ENCODE measurements at places on chromosomes 2 and 18.

- DNase-seq: no peak
These were observed 237.6 kb downstream of the IKZF2 start for GRCh38 chr2:212913640-212914306.

- no peak for DNase-seq
These were observed 62.4 kb downstream of the SERPINB8 start for GRCh38 chr18:64032312-64032711.

GRCh38 chr2:223219872-223220657 lies 168.1 kb downstream of the KCNE4 start:
- DNase-seq: no peak

DNA sequence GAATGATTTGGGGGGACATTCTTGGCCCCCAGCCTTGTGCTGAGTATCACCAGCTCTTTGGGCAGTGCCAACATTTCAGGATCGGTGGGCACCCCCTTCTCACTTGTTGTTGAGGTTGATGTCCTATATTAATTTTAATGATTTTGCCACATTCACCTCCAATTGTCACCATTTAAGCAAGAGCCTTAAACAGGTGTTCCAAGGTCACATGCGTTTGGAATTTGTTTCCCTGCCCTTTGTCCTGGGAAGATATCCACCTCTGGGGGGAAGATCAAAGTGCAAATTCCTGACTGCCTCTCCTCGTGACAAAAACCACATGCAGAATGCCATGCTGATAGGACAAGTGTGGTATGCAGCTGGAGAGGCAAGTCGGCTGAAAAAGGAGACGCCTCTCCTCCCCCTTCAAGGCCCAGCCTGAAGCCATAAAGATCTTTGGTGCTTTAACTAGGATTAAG lies 72.5 kb upstream of the ID2 start:
- no peak for DNase-seq

GRCh38 chr2:161980976-161981375 lies 93.0 kb downstream of the DPP4 start:
- no peak for DNase-seq

DNA sequence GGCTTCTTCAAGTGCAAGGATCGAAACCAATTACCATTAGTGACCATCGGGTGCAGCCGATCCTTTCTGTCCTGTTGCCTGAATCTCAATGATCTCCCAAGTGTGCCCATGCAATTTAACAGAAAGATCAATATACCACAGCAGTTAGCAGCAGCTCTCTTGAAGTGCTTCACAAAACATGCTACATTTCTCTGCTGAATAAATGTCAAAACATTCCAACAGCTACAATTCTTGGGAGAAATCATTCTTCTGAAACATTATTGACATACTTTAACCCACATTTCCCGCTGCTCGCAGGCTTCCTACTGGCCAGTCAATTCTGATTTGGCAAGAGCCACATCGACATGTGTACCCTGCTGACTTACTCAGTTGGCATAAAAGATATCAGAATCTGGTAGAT lies 907.7 kb downstream of the TMEM182 start:
- no peak for DNase-seq

GRCh38 chr2:85578243-85579180 lies 1.1 kb downstream of the VAMP8 start:
- DNase-seq: no peak

GRCh38 chr2:138030459-138030858 lies 66.2 kb downstream of the HNMT start:
- peak; percentile 61 for DNase-seq

DNA sequence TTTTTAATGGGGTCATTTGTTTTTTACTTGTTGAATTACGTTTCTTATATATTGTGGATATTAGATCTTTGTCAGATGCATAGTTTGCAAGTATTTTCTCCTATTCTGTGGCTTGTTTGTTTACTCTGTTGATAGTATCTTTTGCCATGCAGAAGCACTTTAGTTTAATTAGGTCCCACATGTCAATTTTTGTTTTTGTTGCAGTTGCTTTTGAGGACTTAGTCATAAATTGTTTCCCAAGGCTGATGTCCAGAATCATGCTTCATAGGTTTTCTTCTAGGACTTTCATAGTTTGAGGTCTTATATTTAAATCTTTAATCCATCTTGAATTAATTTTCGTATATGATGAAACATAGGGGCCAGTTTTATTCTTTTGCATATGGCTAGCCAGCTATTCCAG lies 13.2 kb downstream of the PIKFYVE start:
- no peak for DNase-seq

GRCh38 chr2:199064201-199064600 lies 393.5 kb downstream of the SATB2 start:
- no peak for DNase-seq

DNA sequence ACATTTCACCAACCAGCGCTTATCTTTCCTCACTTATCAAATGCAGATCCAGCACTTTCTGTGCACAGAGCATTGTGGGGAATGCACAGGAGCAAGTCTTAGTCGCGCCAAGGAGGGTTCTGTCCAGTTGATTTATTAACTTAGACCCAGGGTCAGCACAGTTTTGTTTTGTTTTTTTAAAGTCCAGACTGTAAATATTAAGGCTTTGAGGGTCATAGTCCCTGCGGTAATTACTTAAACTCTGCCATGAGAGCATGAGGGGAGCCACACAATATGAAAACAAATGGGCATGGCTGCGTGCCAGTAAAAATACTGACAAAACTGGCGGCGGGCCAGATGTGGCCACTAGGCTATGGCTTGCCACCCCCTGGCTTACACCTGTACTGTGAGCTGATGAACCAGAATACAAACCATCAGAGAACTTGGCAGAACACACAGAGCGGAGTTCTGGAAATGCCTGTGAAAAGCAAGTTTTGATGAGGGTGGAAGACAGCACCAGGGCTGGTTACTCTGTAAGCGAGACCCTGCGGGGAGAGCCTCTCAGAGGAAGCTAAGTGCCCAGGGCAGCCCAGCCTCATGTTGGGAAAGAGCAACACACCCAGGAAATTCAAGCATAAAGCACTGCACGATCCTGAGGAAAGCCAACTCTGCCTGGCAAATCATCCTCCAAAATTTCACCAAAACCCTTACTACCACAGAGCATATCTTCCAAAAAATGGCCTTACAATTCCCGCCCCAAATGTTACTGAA lies 43.6 kb downstream of the L3MBTL4 start:
- DNase-seq: no peak

DNA sequence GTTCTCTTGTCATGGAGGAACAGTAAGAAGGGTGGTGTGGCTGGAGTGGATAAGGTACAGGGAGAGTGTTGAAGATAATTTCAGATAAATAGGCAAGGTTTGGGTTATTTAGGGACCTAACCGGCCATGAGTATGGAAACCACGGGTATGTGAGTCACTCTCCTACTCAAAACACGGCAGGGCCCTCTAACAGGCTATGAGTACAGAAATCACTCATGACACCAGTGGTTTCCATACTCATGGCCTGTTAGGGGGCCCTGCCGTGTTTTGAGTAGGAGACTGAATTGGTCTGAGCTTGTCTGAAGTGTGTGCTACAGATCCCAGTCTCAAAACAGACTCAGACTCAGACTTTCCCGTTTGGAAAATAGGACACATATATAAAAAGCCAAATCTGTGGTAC lies 428.4 kb upstream of the HNMT start:
- no peak for DNase-seq

DNA sequence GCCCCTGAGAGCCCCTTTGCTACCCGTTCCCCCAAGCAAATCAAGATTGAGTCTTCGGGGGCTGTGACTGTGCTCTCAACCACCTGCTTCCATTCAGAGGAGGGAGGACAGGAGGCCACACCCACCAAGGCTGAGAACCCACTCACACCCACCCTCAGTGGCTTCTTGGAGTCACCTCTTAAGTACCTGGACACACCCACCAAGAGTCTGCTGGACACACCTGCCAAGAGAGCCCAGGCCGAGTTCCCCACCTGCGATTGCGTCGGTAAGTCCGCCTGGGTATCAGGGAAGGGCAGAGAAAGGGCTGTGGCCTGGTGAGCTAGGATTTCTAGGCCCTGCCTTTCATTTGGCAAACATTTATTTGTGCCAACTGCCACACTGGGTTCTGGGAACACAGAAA lies 63.4 kb downstream of the TET3 start:
- no peak for DNase-seq

GRCh38 chr18:79818036-79818435 lies 20.3 kb downstream of the KCNG2 start:
- DNase-seq: no peak

GRCh38 chr2:170930131-170930990 lies 1.3 kb downstream of the GORASP2 start:
- no peak for DNase-seq

DNA sequence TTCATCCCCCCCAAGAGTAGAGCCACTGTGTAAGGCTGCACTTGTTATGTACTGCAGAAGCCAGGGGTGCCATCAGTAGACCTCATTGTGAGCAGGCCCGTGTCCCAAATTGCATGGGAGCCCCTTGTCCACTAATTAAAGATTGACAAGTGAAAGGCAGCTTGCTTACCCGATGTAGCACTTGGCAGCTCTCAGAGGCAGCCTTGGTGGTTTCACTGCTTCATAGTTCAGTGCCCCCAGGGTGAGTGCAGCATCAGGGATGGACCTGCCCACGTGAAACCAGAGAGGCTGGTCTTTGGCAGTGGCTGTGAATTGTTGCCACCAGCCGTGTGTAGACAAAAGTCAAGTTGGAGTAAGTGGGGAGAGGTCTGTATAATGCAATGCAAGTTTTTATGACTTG lies 13.3 kb downstream of the TUBB6 start:
- no peak for DNase-seq

DNA sequence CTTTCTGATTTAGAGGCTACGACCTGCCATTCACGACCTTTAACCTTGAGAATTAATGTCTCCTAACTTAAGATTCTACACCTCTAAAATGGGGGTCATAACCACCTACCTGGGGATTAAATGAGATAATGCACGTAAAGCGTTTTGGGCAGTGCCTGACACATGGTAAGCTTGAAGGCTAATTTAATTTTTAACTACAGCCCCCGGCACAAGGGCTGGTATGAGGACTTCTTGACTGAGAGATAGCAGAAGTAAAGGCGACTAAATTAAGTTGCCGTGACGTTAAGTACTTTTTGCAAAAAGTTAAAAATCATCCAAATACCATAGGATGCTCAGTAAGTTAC lies 549 bp downstream of the MRPL35 start:
- no peak for DNase-seq

GRCh38 chr2:178401994-178402437 lies 49.0 kb downstream of the PRKRA start:
- DNase-seq: no peak

GRCh38 chr2:61853086-61853846 lies 594 bp downstream of the FAM161A start:
- peak; percentile 38 for DNase-seq

- DNase-seq: peak; percentile 25
These were observed 419.9 kb downstream of the TGIF1 start for GRCh38 chr18:3869848-3870247.

DNA sequence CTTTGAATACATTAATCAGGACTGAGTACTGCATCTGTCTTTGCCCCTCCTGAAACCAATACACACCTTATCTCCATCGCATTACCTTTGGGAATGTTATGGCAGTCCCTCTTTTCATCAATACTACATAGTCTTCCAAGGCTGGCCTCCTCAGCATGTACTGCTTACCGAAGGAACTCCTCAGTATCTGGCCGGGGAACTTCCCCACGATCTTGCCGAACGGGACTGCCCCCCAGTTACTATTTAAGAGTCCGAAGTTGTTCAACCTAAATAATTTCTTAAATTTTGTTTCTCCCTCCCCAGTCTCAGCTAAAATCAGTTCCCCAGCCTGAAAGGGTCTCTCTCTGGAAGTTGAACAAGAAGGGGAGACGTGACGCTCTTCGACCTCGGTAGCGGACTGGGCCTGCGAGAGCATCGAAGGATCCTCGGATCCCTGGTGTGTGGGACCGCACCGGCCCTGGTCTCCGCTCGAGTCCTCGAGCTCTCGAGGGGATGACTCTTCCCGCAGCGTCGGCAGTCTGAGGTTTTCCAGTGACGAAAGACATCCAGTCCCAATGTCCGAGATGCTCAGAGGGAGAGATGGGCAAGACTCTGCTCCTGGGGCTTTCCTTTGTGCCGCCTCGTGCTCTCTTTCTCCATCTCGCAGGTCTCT lies 489 bp downstream of the TRMT61B start:
- no peak for DNase-seq

DNA sequence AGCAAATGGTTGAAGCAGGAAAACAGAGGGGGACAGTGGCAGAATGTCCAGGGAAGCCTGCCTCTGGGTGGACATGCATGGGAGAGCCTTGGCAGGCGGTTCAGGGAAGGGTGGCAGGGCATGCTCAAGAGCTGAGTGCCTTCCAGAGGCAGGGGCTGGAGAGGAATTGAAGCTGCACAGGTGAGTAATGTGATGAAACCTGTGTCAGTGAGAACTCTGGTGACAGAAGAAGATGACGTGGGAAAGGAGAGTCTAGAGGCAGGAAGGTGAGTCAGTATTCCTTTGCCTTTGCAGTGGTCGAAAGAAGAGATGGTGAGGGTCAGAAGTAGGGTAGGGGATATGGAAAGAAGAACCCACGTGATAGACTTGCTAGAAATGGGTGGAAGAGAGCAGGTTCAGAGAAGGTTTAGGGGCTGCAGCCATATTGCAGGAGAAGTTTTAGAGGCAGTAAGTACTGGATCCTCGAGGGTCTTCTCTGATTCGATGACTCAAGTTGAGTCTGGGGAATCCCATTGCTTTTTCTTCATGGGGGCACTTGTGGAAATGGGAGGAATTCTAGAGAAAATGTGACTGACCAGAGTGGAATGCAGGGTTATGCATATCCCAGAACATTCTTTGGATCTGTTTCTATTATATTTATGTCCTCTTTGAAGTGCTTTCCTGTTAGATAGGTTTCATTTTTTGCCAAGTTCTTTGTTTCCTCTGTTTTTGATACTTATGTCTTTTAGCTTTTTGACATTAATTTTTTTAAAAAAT lies 37.4 kb downstream of the TMEM87B start:
- DNase-seq: peak; percentile 61

DNA sequence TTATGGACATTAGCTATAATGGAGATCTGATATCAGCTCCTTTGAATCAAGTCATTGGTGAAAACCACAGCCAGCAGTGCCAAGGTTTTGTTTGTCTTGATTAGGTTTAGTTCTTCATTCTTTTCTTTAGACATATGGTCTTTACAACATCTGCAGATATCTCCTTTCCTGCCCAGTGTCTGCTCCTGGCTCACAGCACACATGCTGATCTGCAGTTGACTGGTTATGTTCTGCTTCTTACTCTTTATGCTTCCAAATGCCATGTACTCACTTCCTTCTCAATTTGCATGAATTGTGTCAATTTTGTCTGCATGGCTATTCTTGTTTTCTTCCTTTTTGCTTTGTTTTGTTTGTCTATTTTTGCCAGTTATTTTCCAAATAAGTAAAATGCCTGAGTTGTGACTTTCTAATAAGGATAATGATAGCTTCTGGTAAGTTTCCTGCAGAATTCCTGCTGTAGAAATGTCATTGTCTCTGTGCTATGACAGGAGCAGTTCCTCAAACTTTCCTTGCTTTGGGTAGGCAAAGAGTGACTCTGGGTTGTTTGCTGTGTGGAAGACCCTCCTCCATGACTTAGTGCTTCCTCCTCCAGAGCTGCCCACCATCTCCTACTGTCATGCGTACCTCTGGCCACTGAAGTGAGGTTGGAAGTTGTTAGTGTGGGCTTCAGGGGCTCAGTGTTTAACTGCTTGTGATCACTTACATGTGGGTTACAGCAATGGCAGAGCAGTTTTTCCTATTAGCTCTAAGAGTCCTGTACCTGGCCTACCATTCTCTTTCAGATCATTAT lies 8.2 kb downstream of the ARHGAP25 start:
- no peak for DNase-seq
